PC-3 (cell line): ENCODE measurements at places on chromosomes 6 and 20. TPM values are rescaled to one million over a fixed set of nuclear protein-coding genes. Genes with fewer than 3 reads are reported as not detected.

DNA sequence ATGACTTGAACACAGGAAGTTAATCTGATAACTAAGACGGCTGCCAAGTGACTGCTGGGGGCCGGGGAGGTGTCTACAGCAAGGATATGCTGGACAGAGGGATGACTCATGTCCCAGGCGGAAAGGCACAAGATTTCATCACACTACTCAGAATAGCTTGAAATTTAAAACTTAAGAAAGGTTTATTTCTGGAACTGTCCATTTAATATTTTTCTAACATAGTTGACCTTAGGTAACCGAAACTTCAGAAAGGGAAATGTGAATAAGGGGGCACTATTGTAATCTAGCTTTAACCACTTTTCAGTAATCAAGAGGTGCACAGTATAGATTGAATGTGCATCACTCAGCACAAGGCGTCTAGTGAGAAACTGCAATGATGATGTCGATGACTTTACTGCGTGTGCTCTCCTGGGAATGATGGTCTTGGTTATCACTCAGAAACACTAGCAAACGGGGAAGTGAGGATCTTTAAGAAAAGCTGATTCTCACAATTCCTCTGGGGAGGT is 171.5 kb downstream of the QKI start:
- DNase-seq, result peak; percentile 74

GRCh38 chr6:388202-388903 is 3.2 kb upstream of the IRF4 start:
- no peak for DNase-seq

DNA sequence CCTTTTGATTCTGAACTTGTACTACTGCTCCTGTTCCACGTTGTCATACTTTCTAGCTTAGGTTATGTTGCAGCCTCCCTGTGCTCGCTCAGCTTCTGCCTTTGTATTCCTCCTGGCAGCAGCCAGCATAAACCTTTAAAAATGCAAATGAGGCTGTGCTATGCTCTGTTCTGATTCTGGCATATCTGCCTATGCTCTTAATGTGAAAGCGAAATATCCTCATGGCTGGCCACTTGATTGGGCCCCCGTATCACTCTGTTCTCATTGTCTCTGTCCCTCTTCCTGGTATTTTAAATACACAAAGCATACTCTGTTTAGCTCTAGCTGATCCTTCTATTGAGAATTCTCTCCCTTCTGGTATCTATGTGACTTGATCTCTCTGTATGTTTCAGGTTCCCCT is 139.0 kb downstream of the JARID2 start:
- no peak for DNase-seq

GRCh38 chr20:42378826-42379225 is 760.6 kb upstream of the CHD6 start:
- DNase-seq, result no peak

The DLL1 gene
- 0.84 and 1.2 TPM in 2 replicates for total RNA-seq
